Neural crest cell (in vitro differentiated cells): ENCODE measurements at places on chromosomes 12 and 14. TPM values are rescaled to one million over a fixed set of nuclear protein-coding genes. Genes with fewer than 3 reads are reported as not detected.

FGF23 gene
- total RNA-seq = 0.16 and 0.25 TPM in 2 replicates

WNT1 gene
- total RNA-seq = 1.2 and 2.1 TPM in 2 replicates

- no peak for DNase-seq
Observed at GRCh38 chr12:69986114-69986513, 161.1 kb downstream of the MYRFL start.

GRCh38 chr14:59096303-59096702 is 92.2 kb upstream of the DAAM1 start:
- DNase-seq = no peak

DNA sequence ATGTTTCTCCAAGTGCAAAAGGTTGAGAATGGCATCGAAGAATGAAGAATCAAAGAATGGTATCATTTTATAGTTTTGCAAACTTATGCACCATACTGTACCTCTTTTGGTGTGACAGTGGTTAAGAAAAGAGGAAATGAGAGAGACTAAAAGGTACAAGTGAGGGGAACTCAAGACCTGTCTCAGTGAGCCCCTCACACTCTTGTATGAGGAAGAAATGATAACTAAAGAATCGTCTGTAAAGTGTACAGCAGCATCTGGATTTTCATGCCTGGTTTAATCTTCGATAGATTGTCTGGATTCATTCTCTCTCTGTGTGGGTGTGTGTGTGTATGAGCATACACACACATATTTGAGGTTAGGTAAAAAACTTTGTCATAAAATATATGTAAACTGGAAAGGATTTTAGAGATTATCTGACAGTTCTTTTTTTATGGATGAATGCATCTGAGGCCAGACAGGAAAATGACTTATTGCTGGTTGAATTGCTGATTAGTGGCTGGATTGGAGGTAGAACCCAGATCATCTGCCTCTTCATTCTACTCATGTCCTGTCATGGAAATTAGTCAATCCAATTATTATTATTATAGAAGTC is 16.0 kb upstream of the SLC38A2 start:
- no peak for DNase-seq

GRCh38 chr14:67577909-67578749 is 21.9 kb downstream of the PIGH start:
- DNase-seq = no peak

- peak; percentile 74 for DNase-seq
Observed at GRCh38 chr14:95442633-95443021, 73.8 kb downstream of the SYNE3 start.
